ENCODE measurements at places on chromosomes 7 and 10.

DNA sequence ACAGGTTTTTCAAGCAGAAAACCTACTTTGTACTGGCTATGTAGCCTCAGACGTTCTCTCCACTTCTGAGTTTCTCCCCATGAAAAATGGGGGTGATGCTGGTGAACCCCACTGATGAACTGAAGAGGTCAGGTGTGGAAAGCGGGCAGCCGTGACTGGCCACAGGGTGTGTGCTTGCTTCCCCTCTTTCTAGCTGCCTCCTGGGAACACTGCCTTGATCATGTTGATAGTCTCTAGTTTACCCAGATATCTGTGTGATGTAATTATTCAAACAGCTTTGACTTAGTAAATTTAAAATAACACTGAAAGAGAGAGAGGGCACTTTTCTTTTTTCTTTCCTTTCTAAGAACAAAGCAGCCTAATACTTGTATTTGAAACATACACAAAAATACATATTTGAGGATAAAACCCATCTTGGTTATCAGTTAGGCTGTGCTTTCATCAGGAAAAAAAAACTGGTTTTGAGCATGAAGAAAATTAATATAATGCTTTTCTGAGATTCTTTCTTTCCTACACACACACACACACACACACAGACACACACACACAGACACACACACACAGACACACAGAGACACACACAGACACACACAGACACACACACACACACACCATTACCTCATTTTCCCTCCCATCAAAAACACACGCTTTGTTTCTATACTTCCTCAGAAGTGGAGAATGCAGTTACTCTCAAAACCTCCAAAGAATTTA lies 76.7 kb downstream of the MACC1 start:
- no peak for DNase-seq

DNA sequence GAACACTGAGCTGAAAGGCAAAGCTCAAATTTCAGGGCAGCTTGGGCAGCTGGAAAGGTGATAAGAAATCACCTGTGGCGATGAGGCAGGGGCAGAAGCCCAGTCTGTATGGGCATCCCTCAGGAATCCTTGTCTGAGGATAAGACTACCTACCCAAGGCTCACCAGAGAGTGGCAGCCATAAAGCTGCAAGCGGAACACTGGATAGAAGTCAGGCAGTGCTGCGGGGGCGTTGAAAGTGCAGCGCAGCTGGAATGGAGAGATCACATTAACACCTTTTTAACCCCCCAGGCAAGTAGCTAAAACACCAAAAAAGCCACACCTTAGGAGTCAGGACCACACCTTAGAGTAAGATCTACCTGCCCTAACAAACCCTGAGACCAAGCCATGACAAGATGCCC lies 38.2 kb downstream of the ABCB5 start:
- DNase-seq: no peak

- DNase-seq: no peak
Observed at GRCh38 chr7:4260867-4261600, 421.1 kb upstream of the FOXK1 start.

DNA sequence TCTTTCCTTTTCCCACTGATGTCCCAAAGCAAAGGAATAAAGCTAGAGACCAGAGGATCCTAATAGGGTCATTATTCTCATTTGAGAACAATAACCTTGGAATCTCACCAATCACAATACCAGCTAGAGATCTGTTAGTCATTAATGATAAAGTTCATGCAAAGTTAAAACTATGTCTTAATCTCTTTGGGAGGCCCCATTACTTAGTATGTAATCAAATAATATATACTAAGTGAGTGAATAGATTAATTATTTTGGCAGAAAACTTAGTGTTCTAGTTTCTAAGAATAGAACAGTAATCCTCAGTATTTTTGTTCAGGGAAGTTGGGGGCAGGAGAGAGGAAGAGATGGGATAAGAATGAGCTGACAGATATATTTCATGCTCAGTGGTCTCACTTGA lies 227.2 kb downstream of the MTERF1 start:
- DNase-seq: no peak

DNA sequence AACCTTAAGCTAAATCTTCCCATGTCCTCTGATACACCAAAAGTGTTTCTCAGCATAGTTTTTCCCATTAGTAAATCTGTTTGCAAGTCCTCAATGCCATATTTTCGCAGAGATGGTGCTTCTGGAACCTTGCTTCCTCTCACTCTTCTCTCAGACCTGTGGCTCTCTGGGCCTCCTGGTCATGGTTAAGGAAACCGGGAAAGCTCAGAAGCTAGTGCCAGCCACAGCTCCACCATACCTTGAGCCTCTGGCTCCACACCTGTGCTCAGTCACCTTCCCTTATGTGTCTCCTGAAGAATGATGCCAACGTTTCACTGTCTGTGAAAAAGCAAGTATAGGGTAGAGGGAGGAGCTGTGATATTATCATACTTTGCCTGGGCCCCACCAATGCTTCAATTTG lies 149.6 kb downstream of the CYP26A1 start:
- no peak for DNase-seq

DNA sequence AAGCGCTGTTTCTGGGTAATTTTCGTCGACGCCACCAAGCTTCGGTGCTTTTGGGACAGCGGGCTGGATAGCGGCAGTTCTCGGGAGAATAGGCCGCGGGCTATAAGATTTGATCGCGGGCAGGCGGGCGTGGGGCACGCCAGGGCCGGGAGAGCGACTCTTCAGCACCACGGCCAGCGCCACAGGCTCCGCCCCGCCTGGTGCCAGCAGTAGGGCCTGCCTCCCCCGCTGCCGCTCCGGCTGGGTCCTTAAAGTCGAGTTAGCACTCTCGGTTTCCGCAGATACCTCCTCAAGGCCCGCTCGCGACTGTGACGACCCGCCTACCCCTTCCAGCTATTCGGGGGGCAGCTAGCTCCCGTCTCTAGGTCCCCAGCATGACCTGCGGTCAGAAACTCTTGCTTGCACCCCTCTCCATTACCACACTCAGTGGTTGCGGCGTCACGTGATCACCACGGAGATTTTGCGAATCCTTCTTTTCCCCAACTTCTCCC lies 9.4 kb downstream of the NXPH1 start:
- DNase-seq: peak; percentile 73

DNA sequence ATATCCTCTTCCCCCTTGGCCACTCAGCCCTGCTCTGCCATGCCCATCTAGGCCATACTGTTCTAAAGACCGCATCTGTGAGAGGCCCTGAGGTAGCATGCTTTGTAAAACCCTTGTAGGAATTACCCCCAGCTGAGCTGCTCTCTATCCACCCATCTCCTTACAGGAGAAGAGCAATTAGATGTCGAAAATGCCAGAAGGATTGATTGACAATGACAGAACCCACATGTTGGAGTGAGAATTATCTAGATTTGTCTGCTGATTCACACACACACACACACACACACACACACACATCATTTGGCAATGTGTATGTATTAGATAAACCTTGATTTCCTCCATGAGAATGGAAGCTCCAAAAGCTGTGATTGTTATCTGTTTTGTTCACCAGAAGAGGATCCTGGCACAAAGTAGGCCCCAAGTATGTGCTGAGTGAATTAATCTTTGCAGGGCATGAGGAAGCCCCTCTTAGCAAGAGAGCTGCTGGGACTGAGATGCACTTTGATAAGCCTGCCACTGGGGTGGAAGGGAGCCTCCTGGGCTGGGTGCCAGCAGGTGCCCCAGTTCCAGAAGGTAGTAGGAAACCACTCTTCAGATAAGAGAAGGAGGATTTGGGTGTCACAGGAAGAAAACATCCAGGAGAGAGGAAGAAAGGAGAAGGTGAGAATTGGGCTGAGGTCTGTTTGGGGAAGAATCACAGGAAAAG lies 187.5 kb upstream of the ADO start:
- no peak for DNase-seq

GRCh38 chr10:3090388-3090787 lies 23.0 kb downstream of the PFKP start:
- DNase-seq: no peak

DNA sequence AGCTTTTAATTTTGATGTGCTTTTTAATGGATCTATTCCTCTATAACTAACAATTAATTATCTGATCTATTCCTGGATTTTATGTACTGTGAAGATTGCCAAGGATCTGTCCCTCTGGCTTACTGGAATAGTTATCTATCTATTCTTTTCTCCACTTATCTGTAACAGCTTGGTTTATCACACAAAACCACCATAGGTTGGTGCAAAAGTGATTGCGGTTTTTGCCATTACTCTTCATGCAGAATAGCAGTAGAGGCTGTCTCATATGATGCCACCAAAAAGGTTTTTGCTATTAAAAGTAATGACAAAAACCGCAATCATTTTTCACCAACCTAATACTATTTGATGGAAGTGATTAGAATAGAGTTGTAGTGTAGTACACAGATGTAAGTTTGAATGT lies 115.7 kb downstream of the PDE1C start:
- DNase-seq: no peak

DNA sequence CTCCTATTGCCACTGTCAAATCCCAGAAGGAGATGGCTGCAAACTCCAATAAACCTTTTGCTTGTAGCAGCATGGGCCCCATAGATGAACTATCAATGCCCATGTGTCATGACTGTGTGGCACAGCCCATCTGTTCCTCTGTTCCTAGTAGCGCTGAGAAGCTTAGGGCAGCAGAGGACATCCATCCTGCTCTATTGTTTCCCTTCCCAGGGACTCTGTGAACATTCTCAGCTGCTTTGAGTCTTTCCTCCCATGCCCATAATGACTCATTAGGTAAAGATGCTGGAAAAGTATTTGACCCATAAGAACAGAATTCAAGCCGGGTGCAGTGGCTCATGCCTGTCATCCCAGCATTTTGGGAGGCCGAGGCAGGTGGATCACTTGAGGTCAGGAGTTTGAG lies 28.3 kb downstream of the STMP1 start:
- no peak for DNase-seq

GRCh38 chr10:62540389-62540788 lies 166.2 kb downstream of the ZNF365 start:
- no peak for DNase-seq

DNA sequence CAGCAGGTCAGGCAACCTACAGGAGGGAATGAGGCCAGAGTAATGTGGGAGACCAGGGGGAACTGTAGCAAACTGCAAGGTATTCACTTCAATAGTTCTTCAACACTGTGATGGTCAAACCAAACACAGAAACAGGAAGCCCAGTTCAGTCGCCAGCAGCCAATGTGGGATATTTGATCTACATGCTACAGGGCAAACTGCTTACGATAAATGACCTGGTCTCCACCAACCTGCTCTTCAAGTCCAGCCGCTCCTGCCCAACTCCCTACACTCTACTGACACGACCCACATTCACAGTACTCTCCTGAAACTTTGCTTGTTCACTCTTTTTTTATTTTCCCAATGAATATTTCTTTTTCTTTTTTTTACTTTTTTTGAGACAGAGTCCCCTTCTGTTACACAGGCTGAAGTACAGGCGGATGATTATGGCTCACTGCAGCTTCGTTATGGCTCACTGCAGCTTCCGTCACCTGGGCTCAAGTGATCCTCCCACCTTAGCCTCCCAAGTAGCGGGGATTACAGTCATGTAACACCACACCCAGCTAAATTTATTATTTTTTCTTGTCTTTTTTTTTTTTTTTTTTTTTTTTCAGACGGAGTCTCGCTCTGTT lies 42.1 kb downstream of the MDH2 start:
- DNase-seq: no peak

- DNase-seq: no peak
Observed at GRCh38 chr10:90862908-90863514, 5.2 kb upstream of the HTR7 start.

GRCh38 chr10:130740166-130740565 lies 571.4 kb downstream of the TCERG1L start:
- DNase-seq: no peak

DNA sequence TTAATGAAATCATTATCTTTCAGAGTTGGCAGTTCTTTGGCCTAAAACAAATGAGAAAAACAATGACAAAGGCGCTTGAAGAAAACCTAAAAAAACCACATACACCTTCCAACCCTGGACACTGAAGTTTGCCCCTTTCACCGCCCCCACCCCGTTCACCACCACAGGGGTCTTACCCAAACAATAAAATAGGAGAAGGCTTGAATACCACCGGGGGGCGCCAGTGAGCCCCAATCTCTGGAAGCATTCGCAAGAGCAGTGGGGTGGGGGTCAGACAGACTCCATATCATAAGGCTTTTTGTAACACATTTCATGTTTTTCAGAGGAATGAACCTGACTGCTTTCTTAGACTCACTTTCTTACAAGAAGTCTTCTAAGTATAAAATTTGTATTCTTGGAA lies 163.6 kb downstream of the PIP4K2A start:
- no peak for DNase-seq

GRCh38 chr10:18044976-18045720 lies 93.4 kb downstream of the SLC39A12 start:
- DNase-seq: no peak

- DNase-seq: no peak
Observed at GRCh38 chr10:111934931-111935330, 248.6 kb downstream of the GPAM start.

GRCh38 chr7:54680377-54681005 lies 78.5 kb downstream of the SEC61G start:
- no peak for DNase-seq

GRCh38 chr10:52346394-52347326 lies 32.6 kb downstream of the DKK1 start:
- DNase-seq: no peak

GRCh38 chr7:37377231-37377630 lies 71.4 kb downstream of the ELMO1 start:
- no peak for DNase-seq

DNA sequence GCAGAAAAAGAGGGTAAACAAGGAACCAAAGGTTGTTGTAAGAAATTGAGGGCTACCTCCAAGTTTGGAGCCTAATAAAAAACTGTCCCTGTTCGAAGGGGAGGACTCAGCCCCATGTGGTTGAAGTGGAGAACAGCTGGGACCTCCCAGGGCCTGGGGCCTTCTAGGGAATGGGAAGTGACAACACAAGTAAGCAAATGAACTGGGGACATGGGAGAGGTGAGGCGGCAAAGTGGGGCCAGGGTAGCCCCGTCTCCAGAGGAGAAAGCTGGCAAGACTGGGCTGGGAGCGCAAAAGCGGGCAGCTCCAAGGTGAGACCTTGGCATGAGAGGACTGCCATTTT lies 198.1 kb downstream of the ZNF438 start:
- no peak for DNase-seq

- no peak for DNase-seq
Observed at GRCh38 chr7:128801003-128801402, 9.2 kb downstream of the CCDC136 start.

GRCh38 chr10:17617031-17617911 lies at the start of gene HACD1:
Gene HACD1, minus strand, starts transcription at chr10:17617374. Its CDS starts 35 bp downstream, at chr10:17617339.
- peak; percentile 50 for DNase-seq

GRCh38 chr10:86310291-86310690 lies 56.3 kb downstream of the GRID1 start:
- DNase-seq: no peak

DNA sequence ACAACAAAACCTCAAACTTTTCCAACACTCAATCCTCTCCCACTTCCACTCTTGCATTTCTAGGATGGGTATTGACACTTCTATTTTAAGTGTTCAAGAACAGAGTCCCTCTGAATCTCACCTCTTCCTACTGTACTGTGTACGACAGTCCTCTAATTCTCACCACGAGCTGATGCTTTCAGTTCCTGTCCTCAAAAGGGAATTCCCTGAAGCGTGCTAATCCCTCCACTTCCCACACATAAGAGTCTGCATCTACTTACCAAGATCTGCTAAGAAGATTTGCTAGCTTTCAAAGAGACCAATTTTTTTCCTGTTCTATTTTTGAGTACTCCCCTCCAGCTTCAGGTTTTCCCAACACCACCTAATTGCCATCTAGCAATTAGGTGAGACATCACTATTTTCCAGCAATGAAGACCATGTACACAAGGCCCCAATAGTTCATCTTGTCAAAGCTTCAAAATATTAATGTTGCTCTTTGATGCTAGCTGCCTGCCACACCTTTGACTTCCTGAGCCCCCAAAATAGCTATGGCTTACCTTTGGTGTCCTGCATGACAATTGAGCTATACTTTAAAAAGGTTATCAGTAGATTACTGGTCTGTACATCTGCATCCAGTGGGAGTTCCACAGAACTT lies 54.4 kb downstream of the ARMH3 start:
- DNase-seq: no peak

Data from posterior cingulate gyrus (tissue), 11 donors.